Posterior cingulate gyrus (tissue), 11 donors: ENCODE measurements at places on chromosomes 6 and 20.
A peak's percentile ranks its signal among the peaks of the same experiment; 100 is the strongest.

DNA sequence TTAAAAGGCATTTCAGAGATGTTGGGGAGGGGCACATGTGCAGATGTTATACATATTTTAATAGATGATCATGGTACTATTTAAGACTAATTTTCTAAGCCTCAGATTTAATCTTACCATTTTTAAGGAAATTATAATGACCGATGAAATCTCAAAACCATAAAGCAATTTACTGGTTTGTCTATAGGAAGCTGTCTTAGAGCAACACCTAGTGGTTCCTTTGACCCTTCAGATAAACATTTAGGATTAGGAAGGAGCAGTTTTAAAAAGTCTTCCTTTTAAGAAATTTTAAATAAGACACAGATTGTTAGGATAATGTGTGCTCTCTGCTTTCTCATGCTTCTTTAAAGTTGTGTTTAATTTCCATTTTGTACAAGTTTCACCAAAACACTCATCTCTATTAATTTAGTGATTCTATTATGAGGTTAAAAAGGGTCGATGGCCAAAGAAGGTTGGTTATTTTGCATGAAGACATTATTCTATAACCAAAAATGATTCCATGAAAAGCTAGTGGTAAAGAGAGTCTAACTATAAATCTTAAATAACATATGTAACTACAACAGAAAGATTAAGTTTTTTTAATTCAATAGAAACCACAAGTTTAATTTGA is 376.4 kb downstream of the HACE1 start:
- DNase-seq: no peak

DNA sequence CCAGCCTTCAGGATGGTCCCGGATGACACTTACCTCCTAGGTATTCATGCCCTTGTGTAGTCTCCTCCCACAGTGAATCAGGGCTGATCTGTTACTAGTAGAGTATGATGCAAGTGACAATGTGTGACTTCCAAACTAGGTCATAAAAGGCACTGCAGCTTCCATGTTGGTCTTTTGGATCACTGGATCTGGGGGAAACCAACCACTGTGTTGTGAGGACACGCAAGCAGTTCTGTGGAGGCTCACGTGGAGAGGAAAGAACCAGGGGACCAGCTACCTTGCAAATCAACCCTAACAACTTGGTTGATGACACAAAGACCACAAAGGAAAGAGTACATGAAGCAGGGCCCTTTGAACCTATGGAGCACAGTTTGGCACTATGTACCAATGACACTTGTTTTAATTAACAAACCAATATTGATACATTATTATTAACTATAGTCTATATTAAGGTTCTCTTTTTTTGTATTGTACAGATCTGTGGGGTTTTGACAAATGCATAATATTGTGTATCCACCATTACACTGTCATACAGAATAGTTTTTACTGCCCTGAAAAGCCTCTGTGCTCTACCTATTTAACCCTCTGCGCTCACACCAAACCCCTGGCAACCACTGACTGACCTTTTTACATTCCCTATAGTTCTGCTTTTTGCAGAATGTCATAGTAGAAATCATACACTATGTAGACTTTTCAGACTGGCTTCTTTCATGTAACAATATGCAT is 16.3 kb upstream of the SDCBP2 start:
- DNase-seq: no peak

- DNase-seq: peak; percentile 63
Observed at GRCh38 chr6:44176762-44177509, 18.3 kb downstream of the CAPN11 start.

- DNase-seq: peak; percentile 35
Observed at GRCh38 chr6:12010635-12011275, 1.4 kb upstream of the HIVEP1 start.
